SK-N-MC (cell line): ENCODE measurements at places on chromosomes 2 and 18.
A peak's percentile ranks its signal among the peaks of the same experiment; 100 is the strongest.

GRCh38 chr18:28808373-28808772 lies 631.4 kb upstream of the CDH2 start:
- DNase-seq: no peak

- DNase-seq: no peak
Observed at GRCh38 chr2:172109988-172110811, 7.5 kb upstream of the DLX2 start.

DNA sequence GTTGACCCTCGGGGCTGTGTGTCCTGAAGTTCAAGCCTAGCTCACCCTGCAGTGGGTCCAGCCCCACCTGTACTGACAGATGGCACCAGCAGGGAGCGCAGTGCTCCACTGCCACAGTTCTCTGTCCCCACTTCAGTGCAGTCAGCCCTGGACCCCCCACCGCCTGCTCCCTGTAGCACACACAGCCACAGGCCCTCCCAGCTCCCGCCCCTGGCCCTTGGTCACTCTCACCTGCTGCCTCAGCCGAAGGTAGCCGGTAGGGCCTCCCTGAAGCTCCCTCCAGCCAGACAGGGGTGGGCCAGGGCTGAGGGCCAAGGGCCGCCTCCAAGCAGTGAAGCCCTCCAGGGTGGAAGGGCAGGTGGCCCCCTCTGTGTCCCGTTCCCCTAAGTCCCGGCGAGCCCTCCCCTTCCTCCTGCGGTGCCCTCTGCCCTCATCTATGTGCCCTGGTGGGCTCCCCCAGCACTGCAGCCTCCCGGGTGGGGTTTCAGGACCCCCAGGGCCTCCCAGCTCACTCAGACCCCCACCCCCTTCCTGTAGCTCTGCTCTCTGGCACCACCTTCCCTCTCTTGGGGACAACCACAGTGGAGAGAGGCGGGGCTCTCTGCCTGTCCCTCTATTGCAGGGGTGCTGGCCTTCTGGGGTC lies 10.8 kb upstream of the ALPP start:
- no peak for DNase-seq

DNA sequence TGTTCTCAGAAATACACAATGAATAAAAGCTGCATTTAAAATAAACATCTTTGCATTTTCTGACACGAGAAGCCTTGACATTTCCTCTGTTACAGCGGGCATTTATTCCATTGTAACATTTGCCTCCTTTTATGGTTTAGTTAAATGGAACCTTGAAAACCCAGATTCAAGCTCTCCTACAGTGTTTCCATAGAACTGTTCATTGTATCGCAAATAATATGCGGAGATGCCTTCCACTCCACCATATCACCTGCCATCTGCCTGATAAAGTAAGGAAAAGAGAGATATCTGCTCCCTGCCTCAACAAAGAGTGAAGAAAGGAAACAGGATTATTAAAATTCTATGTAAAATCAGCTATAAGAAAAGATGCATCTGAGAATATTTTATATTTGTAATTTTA lies 69.8 kb downstream of the CDH19 start:
- DNase-seq: no peak

- DNase-seq: no peak
Observed at GRCh38 chr2:214899751-214900150, 90.3 kb upstream of the BARD1 start.

DNA sequence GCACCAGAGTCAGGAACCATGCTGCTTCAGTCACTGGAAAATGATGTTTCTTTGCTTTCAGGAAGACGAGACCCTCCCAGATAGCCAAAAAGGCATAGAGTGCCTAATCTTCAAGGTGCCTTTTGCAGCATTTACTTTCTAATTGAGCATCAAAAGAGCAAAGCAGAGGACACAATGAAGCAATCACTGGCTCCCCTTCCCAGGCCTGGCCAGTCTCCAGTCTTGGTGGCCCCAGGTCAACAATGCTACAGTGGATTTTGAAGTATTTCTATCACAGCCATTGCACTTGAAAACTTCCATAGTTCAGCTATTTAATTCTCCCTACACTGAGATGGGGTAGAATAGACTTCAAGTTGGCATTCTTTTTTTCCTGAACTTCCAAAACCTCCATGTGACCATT lies 15.4 kb downstream of the ZBTB7C start:
- DNase-seq: no peak

GRCh38 chr18:27763341-27763740 lies 413.6 kb downstream of the CDH2 start:
- DNase-seq: no peak

GRCh38 chr2:149281441-149281840 lies 48.9 kb upstream of the LYPD6 start:
- DNase-seq: no peak

GRCh38 chr18:75324686-75325257 lies 102.7 kb downstream of the SMIM21 start:
- DNase-seq: no peak

DNA sequence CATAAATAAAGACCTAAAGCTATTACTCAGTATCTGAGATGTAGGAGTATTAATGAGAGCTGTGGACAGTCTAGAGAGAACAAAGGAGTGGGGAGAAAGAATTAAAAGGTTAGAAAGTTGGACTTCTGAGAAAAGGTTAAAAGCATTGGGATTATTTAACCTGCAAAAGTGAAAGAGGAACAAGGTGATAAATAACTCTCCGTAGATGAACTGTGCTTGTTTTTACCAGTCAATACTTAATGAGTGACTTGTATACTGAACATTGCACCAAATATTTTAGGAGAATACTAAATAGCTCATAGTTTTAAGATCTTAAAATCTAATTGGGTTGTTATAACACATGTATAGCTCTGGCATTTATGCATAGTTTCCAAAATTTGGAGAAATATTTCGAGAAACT lies 137.5 kb downstream of the GPD2 start:
- no peak for DNase-seq

- no peak for DNase-seq
Observed at GRCh38 chr2:44802777-44803424, 138.6 kb upstream of the SIX3 start.

DNA sequence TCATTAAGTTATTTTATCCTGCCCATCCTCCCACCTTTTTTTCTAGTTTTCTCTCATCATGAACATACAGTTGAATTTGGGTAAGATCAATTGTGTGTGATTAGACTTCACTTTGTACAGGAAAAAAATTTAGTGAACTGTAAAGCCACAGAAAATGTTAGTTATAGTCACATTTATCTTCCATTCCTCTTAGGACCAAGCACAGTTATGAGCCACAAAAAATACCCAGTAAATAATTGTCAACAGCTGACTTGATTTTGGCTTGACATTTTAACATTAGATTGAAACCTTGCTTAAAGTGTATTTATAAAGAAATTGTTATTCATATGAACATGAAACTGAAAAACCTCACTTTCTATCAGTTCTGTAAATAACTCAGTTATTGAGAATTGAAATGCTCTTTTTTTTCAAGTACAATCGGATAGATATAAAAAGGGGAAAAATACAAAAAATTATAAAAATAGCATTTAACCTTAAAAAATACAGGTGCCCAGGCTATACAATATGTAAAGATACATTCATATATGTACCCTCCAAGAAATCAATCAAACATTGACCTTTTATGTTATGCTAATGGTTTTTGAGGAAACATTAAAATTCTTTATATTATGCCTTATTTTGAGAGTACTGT lies 389.5 kb upstream of the NRP2 start:
- DNase-seq: no peak

- DNase-seq: no peak
Observed at GRCh38 chr2:238330391-238330790, 10.1 kb downstream of the TRAF3IP1 start.

GRCh38 chr2:8847400-8847799 lies 10.0 kb upstream of the KIDINS220 start:
- no peak for DNase-seq

- DNase-seq: peak; percentile 22
Observed at GRCh38 chr2:225282858-225283710, 116.4 kb upstream of the NYAP2 start.

DNA sequence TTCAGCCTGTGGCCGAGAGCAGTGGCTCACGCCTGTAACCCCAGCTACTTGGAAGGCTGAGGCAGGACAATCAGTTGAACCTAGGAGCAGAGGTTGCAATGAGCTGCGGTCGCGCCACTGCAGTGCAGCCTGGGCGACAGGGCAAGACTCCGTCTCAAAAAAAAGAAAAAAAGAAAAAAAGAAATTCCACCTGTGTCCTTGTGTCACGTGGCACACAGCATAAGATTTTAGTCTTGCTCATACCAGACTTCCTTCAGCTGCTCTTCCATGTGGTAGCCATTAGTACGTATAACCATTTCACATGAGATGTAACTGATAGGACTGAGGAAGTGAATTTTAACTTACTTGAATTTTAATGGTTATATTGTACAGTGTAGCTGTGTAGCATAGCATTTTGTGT lies 4.0 kb downstream of the NOP58 start:
- no peak for DNase-seq

- no peak for DNase-seq
Observed at GRCh38 chr2:32965523-32966171, 18.9 kb downstream of the LTBP1 start.

DNA sequence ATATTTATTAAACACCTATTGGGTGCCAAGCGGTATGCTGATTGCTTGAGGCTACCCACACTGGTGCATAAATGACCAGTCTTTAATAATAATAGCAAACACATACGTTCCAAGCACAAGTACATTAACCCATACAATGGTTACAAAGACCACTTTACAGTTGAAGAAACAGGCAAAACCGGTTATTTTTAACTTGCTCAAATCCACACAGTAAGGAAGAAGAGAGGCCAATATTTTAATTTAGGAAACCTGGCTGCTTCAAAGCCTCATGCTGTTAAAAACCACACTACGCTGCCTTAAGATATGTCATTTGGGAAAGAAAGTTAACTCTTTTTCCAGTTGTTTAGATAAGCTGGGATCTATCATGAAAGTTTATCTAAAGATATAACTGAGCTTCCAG lies 2.4 kb upstream of the IMPA2 start:
- no peak for DNase-seq

GRCh38 chr2:124524155-124524915 lies 499.2 kb downstream of the CNTNAP5 start:
- DNase-seq: no peak

DNA sequence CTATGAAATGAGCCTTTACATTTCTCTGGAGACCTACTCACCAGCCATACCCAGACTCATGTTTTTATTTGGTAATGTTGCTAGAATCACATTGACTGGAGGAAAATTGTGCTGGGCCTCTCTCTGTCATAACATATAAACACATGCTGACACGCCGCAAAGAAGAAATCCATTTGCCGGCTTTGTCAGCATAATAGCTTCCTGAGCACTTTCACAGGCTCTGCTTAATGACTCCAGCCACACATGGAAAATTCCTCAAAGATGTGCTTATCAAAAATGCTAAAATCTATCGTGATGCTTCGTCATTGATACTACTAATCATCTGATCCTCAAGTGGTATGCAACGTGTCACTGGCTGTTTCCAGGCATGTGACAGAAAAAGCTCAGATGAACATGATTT lies 63.1 kb downstream of the RND3 start:
- DNase-seq: no peak

DNA sequence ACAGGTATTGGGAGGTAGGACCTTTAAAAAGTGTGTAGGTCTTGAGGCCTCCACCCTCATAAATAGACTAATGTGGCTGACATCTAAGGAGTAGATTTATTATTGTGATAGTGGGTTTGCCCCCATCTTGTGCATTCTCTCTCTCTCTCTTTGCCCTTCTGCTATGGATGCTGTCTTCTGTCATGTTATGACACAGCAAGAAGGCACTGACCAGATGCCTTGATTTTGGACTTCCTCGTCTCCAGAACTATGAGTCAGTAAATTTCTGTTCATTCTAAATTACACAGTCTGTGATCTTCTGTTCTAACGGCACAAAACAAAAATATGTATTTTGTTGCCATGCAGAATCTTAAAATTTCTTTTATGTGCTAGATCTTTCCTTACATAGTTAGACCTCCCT lies 66.9 kb downstream of the ATAD2B start:
- DNase-seq: no peak

DNA sequence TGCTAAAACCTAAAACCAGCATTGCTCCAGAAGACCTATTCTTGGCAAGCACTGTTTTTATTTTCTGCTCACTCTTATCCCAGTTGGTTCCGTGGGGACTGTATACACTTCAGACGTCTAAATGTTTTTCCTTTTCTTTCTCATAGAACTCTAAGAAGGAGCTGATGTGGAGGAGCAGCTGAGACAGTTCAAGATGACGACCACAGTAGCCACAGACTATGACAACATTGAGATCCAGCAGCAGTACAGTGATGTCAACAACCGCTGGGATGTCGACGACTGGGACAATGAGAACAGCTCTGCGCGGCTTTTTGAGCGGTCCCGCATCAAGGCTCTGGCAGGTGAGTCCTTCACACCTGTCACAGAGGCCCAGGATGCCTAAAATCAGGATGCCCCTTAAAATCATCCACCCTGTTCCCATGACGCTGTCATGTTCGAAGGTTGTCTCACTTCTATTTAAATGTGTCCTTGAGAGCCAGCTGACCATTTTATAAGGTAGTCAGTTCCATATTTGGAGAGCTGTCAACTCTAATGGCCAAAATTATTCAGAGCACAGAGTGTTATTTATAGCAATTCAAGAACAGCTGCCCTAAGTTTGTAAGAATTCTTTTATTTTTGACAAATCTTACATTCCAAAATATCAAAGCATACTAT lies 70.2 kb downstream of the SPTBN1 start:
- no peak for DNase-seq

DNA sequence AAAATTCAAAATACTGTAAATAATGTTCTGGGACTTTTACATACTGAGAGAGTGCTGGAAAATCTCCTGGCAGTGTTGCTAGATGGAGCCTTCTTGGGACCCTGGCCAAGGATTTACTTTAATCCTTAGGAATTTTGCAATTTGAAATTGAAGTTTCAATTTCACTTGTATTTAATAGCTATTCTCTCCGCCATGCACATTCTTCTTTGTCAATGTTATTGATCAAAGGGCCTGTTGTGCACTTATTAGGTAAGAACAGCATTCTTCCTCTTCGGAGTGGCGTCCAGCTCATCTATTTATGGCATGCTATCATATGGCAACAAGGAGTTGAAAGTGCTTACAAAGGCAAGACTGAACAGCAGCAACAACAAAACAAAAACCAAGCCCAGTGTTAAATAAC lies 40.1 kb upstream of the SOS1 start:
- no peak for DNase-seq

- DNase-seq: no peak
Observed at GRCh38 chr18:76264198-76264875, 230.7 kb downstream of the ZNF516 start.

DNA sequence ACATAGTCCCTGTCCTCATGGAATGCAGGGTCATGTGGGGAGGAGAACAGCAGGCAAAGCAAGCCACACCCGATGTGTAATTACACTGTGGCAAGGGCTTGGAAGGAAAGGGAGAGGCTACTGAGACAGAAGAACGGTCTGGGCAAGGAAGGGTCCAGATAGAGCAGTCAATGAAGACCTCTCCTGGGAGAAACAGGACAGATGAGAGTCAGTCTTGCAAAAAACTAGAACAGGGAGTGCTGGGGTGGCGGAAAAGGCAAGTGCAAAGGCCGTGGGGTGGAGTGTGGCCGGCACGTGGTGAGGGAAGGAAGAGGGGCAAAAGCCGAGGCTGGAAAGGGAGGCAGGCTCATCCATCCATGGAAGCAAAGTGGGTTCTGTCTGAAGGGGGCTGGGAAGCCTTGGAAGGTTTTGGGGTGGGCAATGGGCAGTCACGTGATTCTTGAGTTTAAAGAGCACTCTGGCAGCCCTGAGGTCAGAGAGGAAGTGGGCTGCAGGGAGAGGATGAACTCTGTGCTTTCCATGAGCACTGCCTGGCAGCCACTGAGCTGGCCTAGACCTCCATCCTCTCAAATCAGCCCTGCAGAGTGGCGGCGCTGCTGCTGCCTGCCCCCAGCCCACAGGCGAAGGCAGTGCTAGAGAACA lies 182.2 kb downstream of the INHBB start:
- no peak for DNase-seq
